ENCODE measurements at places on chromosomes 11 and 22. TPM values are rescaled to one million over a fixed set of nuclear protein-coding genes. Genes with fewer than 3 reads are reported as not detected.

UPB1 gene
- total RNA-seq, result not detected

P2RY2 gene
- not detected for total RNA-seq

VEGFB gene
- total RNA-seq, result 41.5 TPM

AQP11 gene
- total RNA-seq, result 18.7 TPM

SPATA19 gene
- total RNA-seq, result not detected

FXYD2 gene
- 0.33 TPM for total RNA-seq

FOLR3 gene
- 1.3 TPM for total RNA-seq

CHRNA10 gene
- total RNA-seq, result 0.50 TPM

OR51B5 gene
- 0.29 TPM for total RNA-seq

SCGB2A2 gene
- total RNA-seq, result not detected

CTNND1 gene
- total RNA-seq, result 116 TPM

GAB4 gene
- not detected for total RNA-seq

MMP10 gene
- 0.87 TPM for total RNA-seq

ANO3 gene
- 0.33 TPM for total RNA-seq

HBE1 gene
- total RNA-seq, result 0.33 TPM

TMPRSS4 gene
- not detected for total RNA-seq

ART1 gene
- total RNA-seq, result not detected

BAIAP2L2 gene
- 1.3 TPM for total RNA-seq

FOXRED2 gene
- 9.2 TPM for total RNA-seq

EMID1 gene
- not detected for total RNA-seq

Data from smooth muscle cell of trachea (primary cell).